ENCODE measurements at places on chromosomes 7 and 10.

DNA sequence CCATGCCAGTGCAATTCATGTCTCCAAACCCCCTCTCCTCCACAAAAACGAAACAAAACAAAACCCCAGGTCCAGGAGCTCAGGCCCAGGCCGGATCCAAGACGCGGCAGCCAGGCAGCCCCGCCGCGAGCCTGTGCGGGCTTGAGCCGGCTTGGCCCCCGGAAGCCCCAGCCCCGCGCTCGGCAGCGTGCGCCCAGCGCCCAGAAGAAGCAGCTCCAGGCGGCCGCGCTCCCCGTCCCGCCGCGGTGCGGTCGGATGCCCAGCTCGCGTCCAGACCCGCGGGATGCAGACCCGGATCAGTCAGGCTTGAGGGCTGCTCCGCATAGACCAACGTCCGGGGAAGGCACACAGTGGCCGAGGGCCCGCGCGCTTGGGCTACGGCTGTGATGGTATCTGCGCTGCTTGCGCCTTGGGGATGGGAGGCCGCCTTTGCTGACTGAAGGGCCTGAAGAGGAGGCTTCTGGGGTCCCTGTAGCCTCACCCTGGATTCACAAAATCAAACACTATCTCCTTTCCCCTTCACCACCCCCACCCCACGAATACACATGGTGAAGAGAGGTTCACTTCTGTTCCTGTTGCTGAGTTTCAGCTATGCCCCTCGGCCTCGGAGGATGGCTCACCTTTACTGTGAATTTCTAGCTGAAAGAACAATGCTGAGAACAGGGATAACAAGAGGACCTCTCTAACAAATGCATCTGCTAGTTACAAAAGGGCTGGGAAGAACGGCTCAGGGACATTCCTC, 79.9 kb upstream of the EN2 start:
- DNase-seq, result no peak

DNA sequence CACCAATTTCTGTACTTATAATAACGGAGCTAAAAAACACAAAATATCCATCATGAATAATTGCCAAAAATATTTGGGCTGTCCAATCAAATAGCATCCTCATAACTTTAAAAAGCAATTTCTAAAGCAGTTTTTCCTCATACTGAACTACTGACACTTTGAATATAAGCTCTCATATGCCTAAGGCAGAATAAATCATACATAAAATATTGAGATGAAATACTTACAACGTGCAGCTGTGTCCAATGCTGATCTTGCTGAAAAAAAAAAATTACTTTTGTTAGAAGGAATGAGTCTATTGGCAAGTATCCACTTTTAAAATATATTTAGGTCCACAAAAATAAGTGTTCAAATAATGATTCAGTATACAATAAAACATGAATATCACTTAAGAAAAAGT, 24.2 kb downstream of the FAM3C start:
- no peak for DNase-seq

DNA sequence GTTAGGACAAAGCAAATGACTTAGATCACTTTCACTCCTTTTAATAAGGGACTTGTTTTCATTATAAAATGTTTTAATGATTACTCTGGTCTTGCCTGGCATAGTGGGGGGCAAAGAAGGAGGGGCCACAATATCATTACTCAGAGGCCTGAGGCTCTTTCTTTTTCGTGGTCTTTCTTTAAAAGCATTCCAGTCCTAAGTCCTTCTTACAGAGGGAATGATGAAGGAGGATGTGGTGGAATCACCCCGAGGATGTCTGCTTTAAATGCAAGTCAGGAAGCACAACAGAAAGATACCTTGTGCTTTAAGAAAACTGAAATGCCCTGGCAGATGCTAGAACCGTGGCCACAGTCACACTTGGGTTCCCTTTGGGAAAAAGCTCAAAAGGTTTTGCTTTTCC, 379.1 kb downstream of the INHBA start:
- no peak for DNase-seq

DNA sequence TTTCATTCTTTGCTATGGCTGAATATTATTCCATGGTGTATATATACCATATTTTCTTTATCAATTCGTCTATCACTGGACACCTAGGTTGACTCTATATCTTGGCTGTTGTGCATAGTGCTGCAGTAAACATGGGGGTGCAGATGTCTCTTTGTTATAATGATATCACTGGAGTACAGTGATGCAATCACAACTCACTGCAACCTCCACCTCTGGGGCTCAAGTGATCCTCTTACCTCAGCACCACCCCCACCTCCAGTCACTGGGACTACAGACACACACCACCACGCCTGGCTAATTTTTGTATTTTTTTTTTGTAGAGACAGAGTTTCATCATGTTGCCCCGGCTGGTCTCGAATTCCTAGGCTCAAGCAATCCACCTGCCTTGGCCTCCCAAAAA, 15.6 kb downstream of the KLHL7 start:
- DNase-seq, result no peak

GRCh38 chr10:3467052-3467951, 294.7 kb upstream of the PITRM1 start:
- peak; percentile 9 for DNase-seq

GRCh38 chr7:50851891-50852290, 69.2 kb upstream of the GRB10 start:
- DNase-seq, result no peak

- no peak for DNase-seq
Observed at GRCh38 chr7:100726996-100727761, 6.2 kb upstream of the ZAN start.

DNA sequence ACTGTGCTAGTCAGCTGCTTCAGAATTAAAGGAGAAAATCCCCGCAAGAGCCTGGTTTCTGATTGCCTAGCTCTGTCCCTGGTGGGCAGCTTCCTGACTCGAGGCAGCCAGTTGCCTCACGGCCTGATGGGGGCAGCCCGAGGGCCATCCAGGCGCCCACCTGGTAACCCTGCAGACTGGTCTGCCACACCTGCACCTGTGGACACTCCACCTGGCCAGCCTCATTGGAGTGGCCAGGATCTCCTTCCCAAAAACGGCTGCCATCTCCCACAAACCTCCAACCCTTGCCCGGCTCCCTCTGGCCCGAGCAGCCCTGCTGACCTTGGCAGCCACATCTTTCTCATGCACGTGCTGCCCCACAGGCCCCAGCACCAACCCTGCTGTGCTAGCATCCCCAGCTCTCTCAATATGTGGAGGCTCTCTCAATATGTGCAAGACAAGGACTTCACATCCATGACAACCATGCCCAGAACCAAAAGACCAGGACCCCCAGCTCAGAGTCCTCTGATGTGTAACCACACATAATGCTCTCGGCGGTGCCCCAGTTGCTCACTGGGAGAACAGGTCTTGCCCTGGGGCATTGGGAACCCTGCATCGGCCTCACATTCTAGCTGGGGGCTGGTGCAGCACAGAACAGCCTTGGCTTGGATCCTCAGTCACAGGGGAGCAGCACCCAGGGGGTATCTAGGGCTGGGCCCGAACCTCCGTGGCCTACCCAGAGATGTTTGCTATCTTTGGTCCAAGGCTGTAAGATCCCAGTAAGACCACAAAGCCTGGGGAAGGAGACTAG, 14.6 kb downstream of the DRGX start:
- DNase-seq, result no peak

GRCh38 chr10:72146071-72146470, 57.7 kb upstream of the SPOCK2 start:
- no peak for DNase-seq

GRCh38 chr7:150976529-150977381, 1.4 kb downstream of the KCNH2 start:
- no peak for DNase-seq

DNA sequence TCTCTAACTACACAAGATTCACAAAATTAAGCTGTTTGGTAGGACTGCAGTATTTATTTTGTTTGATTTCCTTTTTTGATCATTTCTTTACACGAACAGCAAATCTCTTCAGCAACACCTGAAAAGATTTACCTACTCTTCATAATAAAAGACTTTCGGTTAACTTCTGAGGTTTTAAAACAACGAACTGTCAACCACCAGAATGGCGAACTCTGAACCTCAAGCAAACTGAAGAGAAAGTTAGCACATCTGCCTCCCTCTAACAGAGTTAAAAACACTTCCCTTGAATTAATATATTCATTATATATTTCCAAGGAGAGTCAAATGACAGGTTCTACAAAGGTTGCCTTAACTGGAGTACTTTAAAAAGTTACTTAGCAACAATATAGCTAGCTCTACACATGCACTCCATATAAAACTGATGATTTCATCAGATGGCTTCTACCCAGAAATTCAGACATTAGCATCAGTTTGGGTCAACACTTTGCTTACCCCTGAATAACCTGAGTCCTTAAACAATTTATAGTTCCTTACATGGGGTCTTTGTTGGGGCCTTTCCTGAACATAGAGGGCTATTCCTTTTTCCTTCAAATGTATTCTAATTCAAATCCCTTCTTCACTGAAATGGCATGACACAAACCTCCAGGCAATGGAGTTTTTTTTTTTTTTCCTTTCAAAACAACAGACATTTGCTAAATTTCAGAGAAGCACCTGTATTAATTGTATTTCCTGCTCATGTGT, 118.3 kb downstream of the SEM1 start:
- DNase-seq, result no peak

DNA sequence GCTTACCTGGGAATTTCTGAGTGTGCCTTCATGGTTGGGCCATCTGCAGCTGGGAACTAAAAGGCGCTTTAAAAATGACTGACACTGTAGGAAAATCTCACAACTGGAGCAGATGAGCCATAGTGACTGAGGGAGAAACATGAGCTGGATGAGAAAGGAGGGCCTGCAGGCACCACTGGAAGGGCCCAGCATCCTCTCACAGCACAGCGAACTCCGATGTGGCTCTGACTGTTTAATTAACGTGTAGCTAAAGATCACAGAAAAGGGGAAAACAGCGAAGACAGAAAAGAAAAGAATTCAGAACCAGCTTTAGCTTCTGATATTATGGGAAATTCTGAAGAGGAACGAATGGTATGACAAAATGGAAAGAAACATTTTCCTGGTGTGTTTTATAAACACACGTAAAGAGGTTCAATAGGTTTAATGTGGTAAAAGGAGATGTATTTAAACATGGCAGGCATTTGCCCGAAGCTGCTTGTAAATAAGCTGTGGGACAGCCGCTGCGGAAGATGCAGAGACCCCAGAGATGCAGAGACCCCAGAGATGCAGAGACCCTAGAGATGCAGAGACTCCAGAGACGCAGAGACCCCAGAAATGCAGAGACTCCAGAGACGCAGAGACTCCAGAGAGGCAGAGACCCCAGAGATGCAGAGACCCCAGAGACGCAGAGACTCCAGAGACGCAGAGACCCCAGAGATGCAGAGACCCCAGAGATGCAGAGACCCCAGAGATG, 534.3 kb downstream of the PTPRN2 start:
- no peak for DNase-seq

DNA sequence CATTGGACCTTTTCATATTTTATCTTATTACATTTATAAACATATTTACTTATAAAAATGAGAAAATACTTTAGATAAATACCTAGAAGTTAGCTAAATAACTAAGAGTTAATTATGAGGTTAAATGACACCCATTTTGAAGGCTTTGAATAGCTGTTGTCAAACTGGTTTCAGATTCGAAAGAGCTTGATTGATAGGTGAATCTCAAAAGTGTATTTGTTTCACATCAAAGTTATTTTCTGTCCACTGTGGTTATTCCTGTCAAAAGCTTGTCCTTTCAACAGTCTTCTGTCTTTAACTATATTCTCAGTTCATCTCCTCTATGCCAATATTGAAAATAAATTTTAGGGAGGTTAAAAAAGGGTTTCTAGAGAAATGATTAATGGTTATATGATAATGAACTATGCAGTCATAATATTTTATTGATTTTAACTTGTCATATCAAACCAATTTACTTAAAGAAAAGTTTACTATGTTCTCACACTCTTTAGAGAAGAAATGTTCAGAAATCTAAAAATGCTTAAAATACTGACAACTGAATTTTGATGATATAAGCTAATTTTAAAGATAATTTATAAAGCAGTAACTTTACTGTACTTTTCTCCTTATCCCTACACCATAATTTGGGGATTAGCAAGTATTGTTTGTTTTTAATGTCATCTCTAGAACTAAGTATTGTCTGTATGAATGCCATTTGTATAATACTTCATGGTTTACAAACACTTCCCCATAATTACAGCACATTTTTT, 72.0 kb upstream of the FOXP2 start:
- no peak for DNase-seq

DNA sequence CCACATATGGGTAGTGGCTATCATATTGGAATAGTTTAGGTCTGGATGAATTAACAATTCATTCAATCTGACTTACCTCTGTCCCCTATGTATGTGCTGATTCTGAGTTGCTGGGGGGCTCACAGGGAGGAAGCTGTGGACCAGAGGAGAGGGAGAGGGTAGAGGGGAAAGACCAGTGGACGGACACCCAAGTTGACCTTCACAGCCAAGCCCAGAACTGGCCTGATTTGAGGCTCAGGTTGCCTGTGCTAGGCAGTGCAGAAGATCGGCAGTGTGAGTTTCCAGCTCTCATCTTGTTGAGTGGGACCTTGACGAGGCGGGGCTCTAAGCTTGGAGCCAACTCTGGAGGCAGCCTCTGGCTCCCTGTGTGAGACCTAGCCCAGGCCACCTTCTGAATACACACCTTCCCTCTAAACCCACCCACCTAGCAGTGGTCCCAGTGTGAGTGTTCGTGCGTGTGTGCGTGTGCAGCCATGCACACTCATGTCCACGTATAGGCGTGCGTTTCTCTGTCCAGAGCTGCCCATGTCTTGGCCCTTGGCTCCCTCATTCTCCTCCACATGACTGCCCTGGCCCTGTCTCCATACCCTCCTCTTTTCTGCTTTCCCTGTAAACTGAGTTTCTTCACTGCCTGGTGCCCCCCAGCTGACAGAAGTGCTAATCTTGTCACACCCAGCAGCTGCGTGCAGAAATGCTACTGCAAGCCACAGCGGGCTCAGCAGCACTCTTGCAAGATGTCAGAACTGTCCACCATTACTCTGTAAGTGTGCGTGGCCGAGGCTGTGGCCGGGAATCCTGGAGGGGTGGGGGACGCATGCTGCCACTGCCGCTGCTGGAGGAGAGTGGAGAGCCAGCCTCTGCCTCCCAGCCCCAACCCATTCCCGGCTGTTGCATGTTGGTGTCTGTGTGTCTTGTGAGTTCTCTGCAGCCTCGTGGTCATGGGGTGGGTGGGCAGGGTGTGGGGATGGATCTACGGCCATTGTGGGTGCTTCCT, 47.6 kb downstream of the ADCYAP1R1 start:
- no peak for DNase-seq
